ENCODE measurements at places on chromosomes 6 and 20.

DNA sequence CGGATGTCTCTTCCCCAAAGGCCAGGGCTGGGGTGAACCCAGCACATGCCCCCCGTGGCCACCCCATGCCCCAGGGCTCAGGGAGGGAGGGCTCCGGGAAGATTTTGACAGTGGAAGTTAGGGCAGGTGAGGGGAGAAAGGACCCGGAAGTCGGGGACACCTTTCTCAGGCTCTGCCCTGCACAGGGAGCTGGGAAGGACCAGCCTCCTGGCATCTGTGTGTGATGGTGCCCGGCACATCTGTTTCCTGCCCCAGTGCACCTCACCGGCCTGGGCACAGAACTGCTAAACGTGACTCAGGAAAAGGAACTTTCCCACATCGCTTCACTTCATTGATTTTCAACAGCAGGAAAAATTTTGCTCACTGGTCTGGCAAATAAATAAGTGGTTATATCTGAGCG is 141.1 kb upstream of the AFDN start:
- DNase-seq, result no peak

GRCh38 chr6:9851541-9852380 is 563.1 kb downstream of the TFAP2A start:
- no peak for DNase-seq

- DNase-seq, result no peak
Measured at GRCh38 chr6:116108836-116109235, 8.2 kb downstream of the NT5DC1 start.

- DNase-seq, result no peak
Measured at GRCh38 chr20:39909447-39909846, 779.6 kb downstream of the MAFB start.

DNA sequence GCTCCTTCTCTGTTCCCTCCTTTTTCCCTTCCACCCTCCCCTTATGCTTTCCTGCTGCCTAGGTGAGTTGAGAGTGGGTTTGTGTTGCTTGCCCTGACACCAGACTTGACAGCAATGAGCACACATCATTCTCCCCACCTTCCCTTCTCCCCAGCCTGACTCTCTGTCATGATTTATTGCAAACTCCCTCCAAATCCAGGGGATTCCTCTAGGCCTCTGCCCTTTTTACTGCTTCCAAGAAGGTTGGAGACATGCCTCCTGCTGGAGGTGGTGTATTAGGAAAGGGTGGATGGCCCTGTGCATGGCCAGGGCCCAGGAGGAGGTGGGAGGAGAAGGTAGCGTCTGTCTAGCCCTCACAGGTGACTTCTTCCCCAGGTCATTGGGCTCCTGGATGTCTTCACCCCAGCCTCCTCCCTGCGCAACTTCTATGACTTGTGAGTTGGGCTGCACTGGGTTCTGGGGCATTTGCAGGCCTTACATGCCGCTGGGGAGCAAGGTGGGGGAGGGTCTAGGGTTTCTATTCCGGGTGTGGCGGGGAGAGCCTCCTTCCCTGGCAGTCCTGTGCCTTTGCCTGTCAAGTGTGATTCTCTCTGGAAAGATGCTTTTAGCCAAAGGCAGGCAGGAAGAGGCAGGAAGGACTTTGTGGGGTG is 2.1 kb downstream of the MAPK13 start:
- DNase-seq, result no peak

- DNase-seq, result peak; percentile 49
Measured at GRCh38 chr20:58481481-58482021, 33.6 kb downstream of the APCDD1L start.

GRCh38 chr6:132275066-132275970 is 126.0 kb downstream of the MOXD1 start:
- no peak for DNase-seq

GRCh38 chr20:47263465-47264084 is 92.9 kb downstream of the ZMYND8 start:
- DNase-seq, result no peak

GRCh38 chr6:166554316-166554715 is 32.2 kb downstream of the RAMACL start:
- DNase-seq, result no peak

- peak; percentile 90 for DNase-seq
Measured at GRCh38 chr6:36204068-36204753, 7.7 kb downstream of the BRPF3 start.

DNA sequence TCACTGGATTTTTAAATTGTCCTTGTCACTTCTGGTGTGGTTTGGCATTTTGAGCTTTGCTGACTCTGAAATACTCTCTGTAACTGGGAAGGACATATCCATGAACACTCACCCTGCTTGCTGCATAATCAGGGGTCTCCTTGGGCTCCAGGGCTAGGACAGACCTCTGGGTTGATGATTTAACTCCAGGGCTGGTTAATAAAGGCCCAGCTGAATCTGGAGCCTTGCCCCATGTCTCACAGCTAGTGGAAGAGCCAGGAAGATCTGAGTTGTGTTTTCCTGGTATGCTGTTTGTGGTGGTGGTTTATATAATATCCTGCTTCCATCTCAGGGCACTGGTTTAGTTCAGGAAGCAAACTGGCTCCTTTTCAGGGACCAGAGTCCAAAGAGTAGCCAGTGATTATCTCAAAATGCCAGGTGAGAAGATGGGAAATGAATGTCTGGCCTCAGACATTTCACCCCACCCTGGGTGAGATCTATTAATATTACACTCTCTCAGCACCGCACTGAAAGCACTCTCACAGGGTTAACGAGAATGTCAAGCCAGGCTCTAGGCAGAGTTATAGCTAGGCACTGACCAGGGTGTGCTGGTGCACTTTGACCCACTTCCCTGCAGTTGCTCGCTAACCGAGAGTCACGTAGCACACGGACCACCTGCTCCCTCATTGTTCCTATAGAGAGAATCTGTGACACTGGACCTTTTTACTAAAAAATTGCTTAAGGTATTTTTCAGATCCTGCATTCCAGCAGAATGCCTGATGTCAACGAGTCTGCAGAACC is 90.1 kb upstream of the SLC22A16 start:
- DNase-seq, result no peak

DNA sequence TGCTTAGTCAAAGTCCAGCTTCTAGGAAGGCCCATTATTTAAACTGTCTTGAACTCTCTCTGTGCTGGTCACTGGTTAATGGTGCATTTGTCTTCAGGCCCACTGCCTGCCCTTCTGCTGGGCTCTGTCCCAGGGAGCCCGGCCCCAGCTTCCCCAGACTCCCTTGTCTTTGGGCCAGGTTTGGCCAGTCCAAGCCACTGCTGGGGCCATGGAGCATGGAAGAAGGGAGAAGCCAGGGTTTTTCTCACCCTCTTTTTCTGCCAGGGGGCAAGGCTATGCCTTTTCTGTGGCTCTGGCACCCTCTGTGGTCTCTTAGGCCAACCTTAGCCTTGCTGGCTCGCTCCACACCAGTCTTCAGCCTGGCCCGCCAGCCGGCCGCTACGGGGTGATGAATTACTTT is 390.0 kb upstream of the SULF2 start:
- no peak for DNase-seq

GRCh38 chr20:61464307-61465303 is 212.5 kb downstream of the CDH4 start:
- DNase-seq, result no peak

- no peak for DNase-seq
Measured at GRCh38 chr6:107730683-107731314, 93.3 kb downstream of the SCML4 start.

DNA sequence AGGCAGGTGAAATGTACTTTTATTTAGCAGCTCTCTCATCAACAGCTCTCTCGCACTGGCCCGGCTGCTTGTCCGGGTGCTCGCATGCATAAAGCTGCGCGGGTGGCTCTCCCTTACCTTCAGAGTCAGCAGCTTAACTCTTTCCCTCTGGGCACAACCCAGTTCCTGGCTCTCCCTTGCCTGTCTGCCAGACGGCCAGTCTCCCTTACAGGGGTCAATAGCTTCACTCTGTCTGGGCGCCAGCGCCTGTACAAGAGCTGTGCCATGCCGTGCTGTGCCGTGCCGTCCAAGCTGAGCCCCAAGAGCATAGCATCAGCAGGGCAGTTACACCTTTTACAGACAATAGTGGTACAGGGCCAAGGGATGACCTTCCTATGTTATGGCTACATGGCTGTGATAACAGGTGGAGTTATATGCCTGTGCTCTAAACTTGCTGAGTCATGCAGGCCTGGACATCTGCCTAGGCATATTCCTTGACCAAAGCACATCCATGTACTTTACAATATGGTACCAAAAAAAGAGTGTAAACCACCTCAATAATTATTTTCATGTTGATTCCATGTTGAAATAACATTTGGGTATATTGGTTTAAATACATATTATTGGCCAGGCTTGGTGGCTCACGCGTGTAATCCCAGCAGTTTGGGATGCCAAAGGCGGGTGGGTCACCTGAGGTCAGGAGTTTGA is 47.9 kb downstream of the BLTP3A start:
- DNase-seq, result no peak

GRCh38 chr20:40481337-40481736 is 207.7 kb downstream of the MAFB start:
- DNase-seq, result no peak

DNA sequence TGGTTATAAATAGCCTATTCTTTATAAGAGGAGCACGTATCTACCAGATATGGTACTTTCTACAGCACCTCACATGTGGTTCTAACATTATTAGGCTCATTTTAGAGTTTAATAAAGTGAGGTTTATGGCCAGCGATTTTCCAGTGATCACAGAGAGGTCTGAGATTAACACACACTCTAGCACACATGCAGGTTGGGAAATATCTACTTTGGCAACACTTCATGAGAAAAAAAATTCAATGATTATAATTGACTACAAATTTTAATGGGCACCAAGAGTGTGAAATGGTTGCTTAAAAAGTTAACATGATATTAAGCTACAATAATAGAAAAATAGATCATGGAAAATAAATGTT is 693 bp upstream of the KLHL31 start:
- no peak for DNase-seq

GRCh38 chr6:2232445-2232844 is 13.0 kb downstream of the GMDS start:
- DNase-seq, result no peak

- DNase-seq, result peak; percentile 76
Measured at GRCh38 chr20:25058051-25058846, at the start of gene ACSS1. Gene ACSS1, minus strand, starts transcription at chr20:25058139. Its CDS starts 37 bp downstream, at chr20:25058102.

DNA sequence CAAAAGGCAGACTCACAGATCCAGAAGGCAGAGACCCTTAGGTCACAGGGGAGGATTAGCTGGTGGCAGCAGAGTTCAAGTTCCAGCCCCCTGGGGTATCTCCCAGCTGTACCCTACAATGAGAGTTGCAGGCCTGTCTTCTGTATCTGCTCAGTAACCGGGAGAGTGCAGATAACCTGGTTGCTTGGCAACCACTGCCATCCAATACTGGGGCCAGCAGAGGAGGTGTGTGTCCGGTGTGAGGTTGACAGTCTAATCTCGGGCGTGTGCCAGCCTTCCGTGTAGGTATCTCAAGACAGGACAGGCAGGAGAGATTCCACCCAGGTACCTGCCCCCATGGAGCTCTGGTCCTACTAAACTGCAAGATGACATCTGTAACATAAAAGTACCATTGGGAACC is 56.6 kb upstream of the TBC1D7 start:
- DNase-seq, result no peak

GRCh38 chr6:43944908-43945767 is 175.1 kb downstream of the VEGFA start:
- DNase-seq, result no peak

- DNase-seq, result no peak
Measured at GRCh38 chr6:116280933-116281316, 1.2 kb upstream of the TSPYL1 start.

DNA sequence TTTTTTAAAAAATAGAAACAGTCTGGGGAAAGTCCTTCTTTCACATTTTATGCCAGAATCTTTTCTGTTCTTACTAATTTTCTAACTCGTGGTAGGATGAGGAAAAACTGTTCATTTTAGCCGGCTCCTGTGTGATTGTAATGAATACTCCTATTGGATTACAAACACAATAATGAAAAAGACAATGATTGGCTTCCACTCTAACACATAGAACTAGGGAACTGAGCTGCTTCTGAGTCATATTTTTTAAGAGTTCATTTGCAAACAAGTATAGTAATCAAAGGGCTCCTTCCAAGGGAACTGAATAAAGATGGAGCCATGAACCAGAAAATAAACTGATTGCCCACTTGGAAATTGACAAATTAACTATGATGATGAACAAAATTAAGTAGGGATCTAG is 265.3 kb upstream of the TCF21 start:
- no peak for DNase-seq

DNA sequence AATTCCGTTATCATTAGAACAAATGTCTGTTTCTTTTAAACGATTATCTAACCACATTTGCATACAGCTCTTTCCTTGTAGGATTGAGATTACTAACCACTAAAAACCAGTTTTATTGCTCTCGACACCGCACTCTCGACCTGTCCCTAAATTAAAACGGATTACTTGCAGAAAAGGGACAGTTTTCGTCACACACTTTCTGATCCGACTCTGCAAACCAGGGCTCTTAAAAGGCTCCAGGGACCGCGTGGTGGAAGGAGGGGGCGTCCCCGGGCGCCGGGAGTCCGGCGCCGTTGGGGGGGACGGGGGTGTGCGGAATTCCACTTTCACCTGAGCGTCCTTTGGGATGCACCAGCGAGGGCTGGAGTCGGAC is 731 bp downstream of the MAK start:
- peak; percentile 51 for DNase-seq

DNA sequence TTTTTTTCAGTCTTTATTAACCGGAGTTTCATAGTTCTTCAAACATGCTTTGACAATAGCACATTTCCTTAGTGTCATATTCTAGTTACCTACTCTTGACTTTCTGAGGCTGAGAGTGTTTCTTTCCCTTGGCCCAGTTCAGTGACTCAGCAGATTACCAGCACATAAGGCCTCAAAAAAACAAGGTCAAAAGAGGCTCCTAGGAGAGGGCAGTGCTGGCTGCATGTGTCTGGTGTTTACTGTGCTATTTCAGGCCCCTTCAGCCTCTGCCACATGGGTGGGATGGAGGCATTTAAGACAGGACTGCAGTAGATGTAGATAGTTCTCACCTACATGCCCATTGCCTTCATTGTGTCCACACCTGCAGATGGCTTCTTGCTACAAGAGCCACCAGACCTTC is 198.2 kb upstream of the SSTR4 start:
- DNase-seq, result no peak

- no peak for DNase-seq
Measured at GRCh38 chr6:138012682-138013081, 94.5 kb downstream of the PERP start.

DNA sequence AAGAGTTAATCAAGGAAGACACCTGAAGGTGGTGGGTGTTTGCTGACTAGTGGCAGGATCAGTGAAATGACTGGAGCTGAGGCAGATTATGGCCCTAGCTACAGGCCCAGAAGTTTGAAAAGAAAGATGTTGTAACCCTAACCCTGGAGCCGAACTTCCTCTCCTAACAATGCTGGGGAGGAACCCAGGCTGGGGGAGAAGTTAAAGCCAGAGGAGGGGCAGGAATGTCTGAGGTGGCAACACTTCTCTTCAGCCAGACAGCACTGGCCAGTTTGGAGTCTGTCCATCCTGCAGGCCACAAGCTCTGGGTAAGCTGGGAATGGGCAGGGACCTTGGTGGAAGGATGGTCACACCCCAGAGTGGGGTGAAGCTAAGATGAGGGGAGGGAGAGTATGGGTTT is at the start of gene LST1:
LST1 (plus strand) TSS at position 270 of the 400 bp plus-strand sequence. CDS start 1,023 bp downstream, outside the sequence.
- DNase-seq, result peak; percentile 27
